ENCODE measurements at places on chromosomes 5 and 9. TPM values are rescaled to one million over a fixed set of nuclear protein-coding genes. Genes with fewer than 3 reads are reported as not detected.

LHX3 gene
- total RNA-seq, result not detected

TEK gene
- total RNA-seq, result 14.4 TPM

GRCh38 chr5:10592601-10593000, 28.7 kb downstream of the ANKRD33B start:
- DNase-seq, result no peak

- no peak for DNase-seq
Measured at GRCh38 chr5:32677023-32677422, 34.1 kb upstream of the NPR3 start.

CLINT1 gene
- total RNA-seq, result 157 TPM

DNA sequence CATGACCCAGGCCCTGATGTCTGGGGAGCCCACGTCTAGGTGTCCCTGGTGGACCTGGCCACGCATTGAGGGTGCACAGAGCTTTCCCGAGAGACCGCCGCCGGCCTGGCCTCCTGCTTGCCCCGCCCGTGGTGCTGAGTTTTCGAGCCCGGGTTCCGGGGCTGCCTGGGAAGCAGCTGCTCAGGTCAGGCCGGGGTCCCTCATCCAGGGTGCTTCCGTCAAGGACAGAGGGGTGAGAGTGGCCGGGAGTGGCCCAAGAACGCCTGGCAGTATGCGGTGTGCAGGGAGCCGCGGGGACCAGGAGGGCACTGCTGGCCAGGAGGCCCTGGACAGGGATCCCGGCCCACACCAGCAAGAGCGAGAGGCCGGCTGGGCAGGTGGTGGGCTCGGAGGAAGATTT, 19.6 kb downstream of the CCDC187 start:
- no peak for DNase-seq

GRCh38 chr9:134620751-134621557, 20.6 kb upstream of the COL5A1 start:
- no peak for DNase-seq

PCDHGA4 gene
- 12.1 TPM for total RNA-seq

DNA sequence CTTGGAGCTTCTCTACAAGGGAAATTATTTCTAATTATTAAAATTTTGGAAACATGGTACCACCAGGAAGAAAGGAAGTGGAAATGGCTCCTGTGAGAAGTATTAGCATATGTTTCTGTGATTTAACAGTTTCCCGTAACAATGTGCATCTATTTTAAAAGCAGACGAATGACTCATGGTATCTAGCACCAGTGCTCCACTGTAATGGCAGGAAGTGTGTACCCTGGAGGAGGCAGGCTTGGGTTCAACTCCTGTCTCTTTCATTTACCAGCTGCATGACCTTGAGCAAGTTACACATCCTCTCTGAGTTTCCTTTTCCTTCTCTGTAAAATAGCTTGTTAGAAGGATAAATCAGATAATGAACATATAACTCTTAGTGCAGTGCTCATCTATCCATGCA, 41.0 kb upstream of the ANGPTL2 start:
- DNase-seq, result no peak

DNA sequence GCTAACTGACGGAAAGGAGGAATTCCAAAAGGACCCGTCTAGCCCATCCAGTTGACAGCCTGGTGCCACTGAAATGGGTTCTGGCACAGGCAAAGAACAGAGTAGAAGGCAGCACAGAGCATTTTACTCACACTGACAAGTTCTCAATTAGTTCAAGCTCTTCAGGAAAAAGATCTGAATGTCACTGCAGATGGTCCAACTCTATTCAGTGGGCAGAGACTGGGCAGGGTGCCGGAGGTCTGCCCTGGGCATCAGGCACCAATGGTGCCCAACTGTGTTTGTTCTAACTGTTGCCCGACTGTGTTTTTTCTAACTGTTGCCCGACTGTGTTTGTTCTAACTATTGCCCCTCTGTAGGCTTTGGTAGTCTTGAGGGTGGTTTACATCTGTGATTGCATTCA, 151.8 kb downstream of the SLC24A2 start:
- DNase-seq, result no peak

DNA sequence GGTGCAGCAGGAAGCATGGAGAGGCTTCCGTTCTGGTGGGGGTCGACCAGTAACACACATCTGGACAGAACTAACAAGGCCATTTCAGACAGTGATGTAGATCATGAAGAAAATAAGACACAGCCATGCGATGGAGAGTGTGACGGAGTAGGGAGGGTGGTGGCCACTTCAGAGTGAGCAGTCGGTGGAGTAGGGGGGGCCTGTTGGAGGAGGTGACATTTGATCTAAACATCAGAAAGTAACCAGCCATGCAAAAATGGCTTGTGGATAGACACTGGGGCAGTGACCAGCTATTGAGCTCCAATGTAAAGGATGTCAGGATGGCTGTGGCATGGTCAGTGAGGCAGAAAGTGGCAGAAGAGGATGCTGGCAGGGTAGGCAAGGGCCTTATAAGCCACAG, 65.9 kb downstream of the PPARGC1B start:
- DNase-seq, result no peak

DNA sequence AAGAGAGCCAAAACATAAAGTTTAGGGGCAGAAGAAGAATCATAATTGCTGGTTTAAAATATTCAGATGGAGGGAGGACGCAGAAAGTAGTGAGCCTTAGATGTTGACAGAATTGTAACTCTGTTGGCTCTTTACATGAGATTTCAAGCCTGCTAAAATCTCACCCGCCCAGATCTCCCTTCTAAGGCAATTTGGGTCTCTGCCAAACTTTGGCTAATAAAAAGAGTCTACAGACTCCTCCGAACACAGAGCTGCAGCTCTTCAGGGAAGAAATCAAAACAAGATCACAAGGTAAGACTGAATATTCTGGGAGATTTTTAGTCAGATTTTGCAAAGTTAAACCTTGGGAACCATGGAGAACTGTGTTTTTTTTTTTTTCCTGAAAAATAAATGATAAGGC, at the start of gene IL33:
IL33 (plus strand) TSS at position 246 of the 400 bp plus-strand sequence. CDS start 25,888 bp downstream, outside the sequence.
- DNase-seq, result no peak

DNA sequence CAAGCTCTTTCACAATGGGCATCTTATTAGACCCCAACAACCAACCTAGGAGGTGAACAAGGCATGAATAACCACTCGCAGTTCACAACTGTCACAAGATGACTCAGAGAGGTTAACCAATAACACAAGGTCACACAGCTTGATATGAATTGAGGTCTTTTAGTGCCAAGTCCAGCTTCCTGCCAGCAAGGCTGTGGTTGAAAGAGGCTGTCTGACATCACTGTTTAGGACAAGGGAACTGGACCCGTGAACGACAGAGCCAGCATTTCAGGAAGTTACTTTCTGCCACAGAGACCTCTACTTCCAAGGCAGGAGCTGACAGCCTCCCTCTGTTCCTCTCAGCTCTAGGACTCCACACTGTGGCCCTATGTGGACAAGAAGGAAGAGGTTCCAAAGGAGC, 53.4 kb upstream of the ALDH1B1 start:
- no peak for DNase-seq

GRCh38 chr9:120926397-120926928, at the start of gene TRAF1:
Gene TRAF1, minus strand, starts transcription at chr9:120926796. Its CDS starts 721 bp downstream, at chr9:120926075.
- DNase-seq, result no peak

DNA sequence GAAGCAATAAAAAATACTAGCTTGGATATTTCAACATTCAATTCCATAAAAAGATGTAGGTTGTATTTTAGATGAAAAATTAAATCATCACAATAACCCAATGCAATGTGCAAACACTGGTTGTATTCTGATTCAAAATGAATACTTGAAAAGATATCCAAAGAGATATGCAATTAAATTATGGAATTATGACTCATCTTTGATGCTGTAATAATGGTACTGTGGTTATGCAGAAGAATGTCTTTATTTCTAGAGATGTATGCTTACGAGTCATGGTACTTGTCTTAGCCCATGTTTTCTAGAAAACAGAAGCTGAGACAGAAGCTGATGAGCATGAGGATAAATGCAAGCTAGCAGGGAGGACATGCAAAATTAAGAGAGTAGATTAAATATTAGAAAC, 1941.4 kb upstream of the NUDT12 start:
- DNase-seq, result no peak

DNA sequence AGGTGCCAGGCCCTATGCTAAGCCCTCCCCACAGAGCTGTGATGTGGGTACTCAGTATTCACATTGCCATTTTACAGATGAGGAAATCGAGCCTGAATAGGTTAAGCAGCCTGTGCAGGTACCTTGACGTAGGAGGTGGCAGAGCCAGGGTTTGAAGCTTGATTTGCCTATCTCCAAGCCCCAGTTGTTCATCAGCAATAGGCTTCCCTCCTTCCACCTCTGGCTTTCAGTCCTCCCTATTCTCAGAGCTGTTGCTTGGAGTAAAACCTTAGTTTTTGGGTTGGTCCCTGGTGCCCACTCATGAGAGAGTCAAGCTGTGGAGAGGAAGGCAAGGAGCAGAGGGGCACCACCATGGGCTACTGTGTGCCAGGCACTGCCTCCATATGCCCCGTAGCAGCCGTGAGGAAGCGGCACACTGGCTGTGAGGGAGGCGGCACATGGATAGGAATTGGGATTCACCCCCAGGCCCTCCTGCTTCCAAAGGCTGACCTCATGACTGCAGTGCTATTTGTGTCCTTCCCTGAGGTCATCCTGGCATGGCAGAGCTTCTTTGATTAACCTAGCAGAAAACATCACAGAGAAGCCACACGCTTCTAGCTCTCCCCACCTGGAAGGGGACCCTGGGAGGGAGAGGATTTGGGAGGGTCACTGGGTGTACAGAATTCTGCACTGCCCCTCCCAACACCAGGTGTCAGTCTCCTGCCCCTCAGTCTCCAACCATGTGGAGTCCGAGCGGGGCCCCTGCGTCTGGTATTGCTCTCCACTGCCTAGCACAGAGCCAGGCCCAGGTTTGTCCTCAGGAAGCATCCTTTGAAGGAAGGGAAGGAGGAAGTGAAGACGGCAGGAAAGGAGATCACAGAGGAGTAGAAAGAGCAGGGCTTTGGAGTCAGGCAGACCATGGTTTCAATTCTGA, 109.8 kb downstream of the RGS3 start:
- peak; percentile 48 for DNase-seq

- no peak for DNase-seq
Measured at GRCh38 chr9:1880038-1880565, 135.0 kb upstream of the SMARCA2 start.

DNA sequence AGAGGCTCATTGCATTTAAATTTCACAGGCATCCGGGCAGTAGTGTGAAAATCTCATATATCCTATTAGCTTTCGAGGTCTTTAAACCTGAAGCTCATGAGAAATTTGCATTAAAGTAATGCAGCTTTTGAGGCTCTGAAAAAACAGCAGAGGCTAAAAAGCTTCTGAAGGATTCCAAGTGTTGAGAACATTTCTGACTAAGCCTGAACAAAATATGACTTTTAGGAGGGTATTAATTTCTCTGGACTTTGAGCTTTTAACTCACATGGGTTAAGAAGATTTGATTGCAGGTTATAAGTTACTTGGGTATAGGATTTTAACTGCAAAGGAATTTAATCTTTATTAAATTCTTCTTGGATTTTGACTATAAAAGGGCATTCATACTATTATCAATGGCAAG, 743.9 kb downstream of the TLE1 start:
- DNase-seq, result no peak

PDE8B gene
- 57.1 TPM for total RNA-seq

DNA sequence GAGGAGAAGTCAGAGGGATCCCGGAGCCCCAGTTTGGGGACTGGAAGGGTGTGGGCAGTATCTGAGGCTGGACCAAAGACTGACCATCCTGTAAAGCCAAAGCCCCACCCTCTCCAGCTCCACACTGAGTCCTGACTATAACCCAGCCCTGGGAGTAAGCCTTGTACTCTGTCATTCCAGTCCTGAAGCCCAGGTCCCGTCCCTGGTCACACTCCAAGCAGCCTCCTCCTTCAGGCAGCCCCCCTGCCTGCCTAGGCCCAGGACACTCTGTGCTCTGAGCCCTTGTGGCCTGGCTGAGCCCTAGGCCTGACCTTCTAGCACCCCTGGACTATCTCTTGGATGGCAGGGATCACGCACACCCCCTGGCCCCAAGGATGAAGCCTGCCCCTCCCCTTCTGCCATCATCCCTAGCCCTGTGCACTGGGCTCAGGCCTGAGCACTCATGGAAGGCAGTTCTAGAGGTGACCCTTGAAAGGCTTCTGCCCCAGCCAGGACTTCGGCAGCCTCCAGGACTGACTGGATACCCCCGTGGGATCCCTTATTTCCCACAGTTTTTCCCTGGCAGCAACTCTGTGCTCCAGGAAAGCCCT, 28.0 kb upstream of the ENHO start:
- DNase-seq, result no peak

DNA sequence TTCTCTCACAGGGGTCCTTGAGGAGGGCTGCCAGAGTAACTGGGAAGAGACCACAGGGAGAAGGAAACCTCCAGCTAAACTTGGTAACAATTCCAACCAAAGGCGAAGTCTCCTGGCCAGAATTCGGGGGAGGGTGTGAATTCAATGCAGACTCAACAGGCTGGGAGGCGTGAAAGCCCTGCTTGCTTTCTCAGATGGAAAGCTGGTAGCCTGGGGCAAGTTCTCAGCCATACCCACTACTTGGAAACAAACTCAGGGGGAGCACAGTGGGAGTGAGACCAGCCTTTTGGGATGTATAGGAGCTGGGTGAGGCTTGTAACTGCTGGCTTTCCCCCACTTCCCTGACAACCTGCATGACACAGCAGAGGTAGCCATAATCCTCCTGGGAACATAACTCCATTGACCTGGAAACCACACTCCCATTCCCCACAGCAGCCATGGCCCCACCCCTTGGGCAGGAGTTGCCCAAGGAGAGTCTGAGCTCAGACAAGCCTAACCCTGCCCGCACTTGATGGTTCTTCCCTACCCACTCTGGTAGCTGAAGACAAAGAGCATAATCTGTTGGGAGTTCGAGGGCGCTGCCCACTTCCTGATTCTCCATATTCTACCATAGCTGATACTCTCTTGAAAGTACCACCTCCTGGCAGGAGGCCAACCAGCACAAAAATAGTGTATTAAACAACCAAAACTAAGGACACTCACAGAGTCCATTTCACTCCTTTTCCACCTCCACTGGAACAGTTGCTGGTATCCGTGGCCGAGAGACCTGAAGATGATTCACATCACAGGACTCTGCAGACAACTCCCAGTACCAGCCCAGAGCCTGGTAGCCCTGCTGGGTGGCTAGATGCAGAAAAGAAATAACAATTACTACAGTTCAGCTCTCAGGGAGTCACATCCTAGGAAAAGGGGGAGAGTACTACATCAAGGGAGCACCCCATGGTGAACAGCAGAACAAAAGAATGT, 123.8 kb downstream of the FAM170A start:
- DNase-seq, result no peak

- no peak for DNase-seq
Measured at GRCh38 chr5:111121926-111122325, 29.8 kb downstream of the WDR36 start.

LVRN gene
- 3.3 TPM for total RNA-seq

DNA sequence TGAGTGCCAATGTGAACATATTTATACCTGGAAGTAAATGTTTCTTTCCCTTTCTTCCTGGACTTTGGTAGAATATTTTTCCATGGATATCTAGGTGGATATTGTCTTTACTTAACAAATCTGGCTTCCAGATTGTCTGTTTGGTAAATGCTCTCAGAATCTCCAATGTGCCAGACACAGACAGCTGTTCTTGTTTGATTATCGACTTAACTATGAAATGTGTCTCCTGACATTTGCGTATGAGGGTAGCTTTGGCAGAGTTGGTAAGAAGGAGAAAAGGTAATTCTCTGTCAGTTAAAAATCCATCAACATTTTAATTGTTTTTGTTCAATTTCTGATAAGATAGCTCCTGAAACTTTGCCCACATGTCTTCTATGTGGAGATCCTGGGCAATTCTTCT, 196.4 kb upstream of the NUDT12 start:
- DNase-seq, result no peak

CNTLN gene
- 14.6 TPM for total RNA-seq

- DNase-seq, result no peak
Measured at GRCh38 chr9:123064716-123065115, 31.2 kb downstream of the GPR21 start.

GRCh38 chr5:39423331-39423751, 1.4 kb downstream of the DAB2 start:
- DNase-seq, result no peak

TMEM167A gene
- 58.9 TPM for total RNA-seq

CCL28 gene
- total RNA-seq, result 53.4 TPM

Data from breast epithelium (tissue), 4 donors.